Right lobe of liver (tissue), 6 donors: ENCODE measurements at places on chromosomes 13 and 19. TPM values are rescaled to one million over a fixed set of nuclear protein-coding genes. Genes with fewer than 3 reads are reported as not detected.

IL12RB1 gene
- 0.74 TPM for total RNA-seq

ZNF85 gene
- total RNA-seq = 0.81 TPM

ACP7 gene
- total RNA-seq = not detected

ZNF419 gene
- 4.7 TPM for total RNA-seq

OR7C1 gene
- not detected for total RNA-seq

PLEKHA4 gene
- total RNA-seq = 5.7 TPM

CXCL17 gene
- total RNA-seq = not detected

EFNA2 gene
- total RNA-seq = 4.2 TPM

CACNG8 gene
- not detected for total RNA-seq

GDF15 gene
- total RNA-seq = 160 TPM

SPTBN4 gene
- 0.63 TPM for total RNA-seq

ZNF550 gene
- 6.9 TPM for total RNA-seq

ELSPBP1 gene
- total RNA-seq = not detected

ADAMTSL5 gene
- total RNA-seq = 6.9 TPM

NANOS3 gene
- not detected for total RNA-seq

- DNase-seq = no peak
Observed at GRCh38 chr13:47826471-47826870, 174.6 kb downstream of the SUCLA2 start.

- no peak for DNase-seq
Observed at GRCh38 chr19:8504919-8505318, 2.5 kb upstream of the PRAM1 start.

GRCh38 chr19:33683881-33684537 lies 62.3 kb downstream of the CHST8 start:
- DNase-seq = no peak

GRCh38 chr19:39398297-39398864 lies 7.2 kb downstream of the MED29 start:
- DNase-seq = peak; percentile 80

DNA sequence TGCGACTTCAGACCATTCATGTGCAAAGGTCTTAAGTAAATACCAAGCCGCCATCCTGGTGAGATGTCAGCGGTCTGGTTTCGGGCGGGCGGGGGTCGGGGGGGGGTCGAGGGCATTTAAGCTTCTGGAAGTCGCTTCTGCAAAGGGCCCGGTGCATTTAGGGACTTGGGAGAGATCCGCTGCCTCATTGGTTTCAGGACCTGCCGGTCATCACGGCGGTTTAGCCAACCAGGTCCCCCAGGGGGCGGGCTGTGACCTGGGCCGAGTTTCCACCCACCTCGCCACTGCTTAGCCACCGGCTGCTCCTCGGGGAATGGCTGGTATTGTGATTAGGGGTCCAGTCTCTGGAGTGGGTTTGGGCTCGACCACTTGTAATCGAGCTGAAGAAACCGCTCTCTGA lies 7.8 kb downstream of the ANKLE1 start:
- DNase-seq = peak; percentile 65

DNA sequence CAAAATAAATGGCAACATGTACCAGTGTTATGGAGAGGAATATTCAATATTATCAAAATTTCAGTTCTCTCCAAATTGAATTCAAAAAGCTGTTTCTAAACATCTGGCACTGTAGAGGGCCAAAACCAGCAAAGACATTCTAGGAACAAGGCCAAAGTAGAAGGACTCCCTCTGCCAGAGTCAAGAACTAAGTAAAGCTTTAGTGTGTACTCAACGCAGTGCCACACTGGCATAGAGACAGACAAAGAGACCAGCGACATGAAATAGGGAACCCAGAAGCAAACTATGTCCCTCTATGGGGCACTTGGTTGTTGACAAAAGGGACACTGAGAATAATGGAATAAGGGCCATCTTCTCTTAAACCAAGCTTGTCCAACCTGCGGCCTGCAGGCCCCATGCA lies 15.6 kb downstream of the SCGB2B2 start:
- no peak for DNase-seq

DNA sequence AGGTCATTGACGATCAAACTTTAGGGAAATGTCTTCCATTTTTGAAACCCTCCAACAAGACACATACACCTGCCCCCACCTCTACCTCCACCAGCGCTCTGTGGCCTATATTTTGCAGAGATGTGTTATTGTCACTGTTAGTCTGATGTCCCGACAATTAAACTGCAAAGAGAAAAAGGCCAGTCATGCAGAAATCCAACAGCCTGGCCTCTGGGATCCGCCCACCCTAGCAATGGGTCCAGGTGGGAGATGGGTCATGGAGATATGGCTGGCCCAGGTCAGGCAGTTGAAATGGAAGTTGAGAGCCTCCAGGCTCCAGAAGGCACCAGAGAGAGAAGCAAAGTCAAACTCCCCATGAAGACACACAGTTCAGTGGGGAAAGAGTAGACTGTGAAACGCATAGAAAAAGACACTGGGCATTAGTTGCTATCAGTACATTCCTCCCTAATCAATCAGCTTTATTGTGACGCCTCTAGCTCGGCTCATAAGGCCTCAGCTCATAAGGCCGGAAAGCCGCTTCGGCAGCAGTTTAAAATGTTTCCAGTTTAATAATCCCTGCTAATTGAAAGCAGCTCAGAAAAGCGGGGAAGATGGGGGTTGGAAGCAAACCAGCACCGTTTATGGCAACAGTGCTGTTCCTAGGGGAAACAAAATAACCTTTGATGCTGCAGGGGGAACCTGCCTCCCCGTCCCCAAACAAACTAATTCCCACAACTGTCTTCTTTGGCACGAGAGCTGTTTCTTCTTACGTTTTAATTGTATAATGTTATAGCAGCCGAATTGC lies 239.7 kb upstream of the ZNF507 start:
- DNase-seq = no peak

GRCh38 chr19:8610041-8610935 lies at the start of gene ADAMTS10:
Gene ADAMTS10 (minus strand): TSS chr19:8610715. CDS start chr19:8605710, 5,005 bp downstream.
- peak; percentile 51 for DNase-seq

DNA sequence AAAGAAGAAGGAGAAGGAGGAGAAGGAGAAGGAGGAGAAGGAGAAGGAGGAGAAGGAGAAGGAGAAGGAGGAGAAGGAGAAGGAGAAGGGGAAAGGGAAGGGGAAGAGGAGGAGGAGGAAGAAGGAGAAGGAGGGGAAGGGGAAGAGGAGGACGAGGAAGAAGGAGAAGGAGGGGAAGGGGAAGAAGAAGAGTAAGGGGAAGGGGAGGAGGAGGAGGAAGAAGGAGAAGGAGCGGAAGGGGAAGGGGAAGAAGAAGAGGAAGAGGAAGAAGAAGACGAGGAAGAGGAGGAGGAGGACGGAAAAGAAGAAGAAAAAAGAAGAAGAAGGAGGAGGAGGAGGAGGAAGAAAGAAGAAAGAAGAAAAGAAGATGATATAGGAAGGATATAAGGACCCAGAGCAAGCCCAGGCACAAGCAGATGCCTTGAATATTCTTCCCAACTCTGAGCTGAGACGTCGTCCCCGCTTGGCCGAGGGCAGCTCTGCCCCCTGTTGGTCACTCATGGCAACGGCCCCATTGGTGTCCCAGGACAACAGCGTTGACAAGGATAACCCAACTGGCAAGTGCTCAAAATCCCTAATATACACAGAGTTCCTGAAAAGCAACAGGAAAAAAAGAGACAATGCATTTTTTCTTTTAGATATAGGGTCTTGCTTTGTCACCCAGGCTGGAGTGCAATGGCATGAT lies 30.6 kb upstream of the IGSF23 start:
- DNase-seq = peak; percentile 55

DNA sequence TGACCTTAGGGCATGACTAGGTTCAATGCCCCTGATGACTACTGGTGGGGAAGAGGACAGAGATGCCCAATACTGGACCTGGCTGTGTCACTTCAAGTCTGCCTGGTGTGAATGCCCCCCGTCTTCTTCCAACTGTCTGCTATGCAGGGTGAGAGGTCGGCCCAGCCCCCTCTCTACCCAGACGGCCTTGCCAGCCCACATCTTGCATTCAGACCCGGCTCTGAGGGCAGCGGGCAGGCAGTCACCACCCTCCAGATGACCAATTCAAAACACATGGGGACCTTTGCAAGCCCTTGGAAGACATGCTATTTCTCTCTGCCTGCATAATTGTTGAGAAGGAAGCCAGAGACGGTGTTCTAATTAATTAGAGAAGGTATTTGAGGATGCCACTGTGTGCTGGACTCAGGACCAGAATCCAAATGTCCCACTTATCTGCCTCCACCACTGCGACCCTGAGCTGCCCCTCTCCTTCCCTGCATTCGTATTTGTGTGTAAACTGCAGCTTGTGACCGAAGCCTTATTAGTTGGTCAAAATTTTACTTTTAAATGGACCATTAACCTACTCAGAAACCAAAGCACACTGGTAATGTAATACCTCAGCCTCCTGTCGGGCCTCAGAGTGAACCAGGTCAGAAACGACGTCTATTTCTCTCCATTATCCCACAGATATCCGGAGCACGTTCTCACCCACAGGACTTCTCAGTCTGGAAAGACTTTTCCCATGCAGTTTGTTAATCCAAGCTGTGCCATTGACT lies 407.0 kb downstream of the ZNF536 start:
- no peak for DNase-seq

GRCh38 chr13:32031025-32031814 lies at the start of gene FRY:
Gene FRY (plus strand): TSS chr13:32031774. CDS start chr13:32031796, 22 bp downstream.
- peak; percentile 91 for DNase-seq

DNA sequence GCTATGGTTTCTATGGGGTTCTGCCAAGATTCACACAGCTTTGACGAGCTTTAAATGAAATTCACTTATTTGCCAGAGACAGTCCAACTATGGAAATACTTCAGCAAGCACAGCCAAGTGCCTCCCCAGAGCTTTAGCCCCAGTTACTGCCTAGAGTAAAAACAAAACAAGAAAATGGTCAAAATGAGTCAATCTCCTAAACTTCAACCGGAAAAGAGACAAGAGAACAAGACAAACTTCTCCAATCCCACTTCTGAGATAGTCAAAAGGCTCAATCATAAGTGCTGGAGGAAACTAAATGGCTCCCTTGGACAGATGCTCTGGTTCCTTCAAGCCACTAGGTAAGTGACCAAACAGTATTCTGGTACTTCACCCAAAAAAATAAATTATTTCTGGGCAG lies 65.8 kb downstream of the KATNAL1 start:
- no peak for DNase-seq
